CD4-positive, alpha-beta T cell (primary cell): ENCODE measurements at places on chromosomes 6 and 20.
A peak's percentile ranks its signal among the peaks of the same experiment; 100 is the strongest.

GRCh38 chr6:121222656-121223055 lies 111.6 kb downstream of the TBC1D32 start:
- DNase-seq, result no peak

DNA sequence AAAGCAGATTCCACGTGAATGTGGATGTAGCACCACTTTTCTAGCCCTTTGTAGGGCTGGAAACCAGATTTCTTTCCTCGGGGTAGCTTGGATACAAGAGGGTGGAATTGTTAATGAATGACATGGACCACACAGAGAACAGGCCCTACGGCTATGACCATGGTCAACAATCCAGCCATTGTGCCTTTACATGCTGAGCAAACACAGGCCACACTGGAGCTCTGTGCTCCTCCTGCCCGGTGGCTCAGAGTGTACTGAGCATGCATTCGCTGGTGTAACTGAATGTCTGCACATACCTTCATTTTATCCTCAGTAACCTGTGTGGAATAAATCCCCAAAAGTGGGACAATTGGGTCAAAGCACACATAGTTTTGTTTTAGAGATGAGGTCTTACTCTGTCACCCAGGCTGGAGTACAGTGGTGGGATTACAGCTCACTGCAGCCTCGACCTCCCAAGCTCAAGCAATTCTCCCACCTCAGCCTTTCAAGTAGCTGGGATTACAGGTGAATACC lies 32.8 kb downstream of the LRP11 start:
- no peak for DNase-seq

DNA sequence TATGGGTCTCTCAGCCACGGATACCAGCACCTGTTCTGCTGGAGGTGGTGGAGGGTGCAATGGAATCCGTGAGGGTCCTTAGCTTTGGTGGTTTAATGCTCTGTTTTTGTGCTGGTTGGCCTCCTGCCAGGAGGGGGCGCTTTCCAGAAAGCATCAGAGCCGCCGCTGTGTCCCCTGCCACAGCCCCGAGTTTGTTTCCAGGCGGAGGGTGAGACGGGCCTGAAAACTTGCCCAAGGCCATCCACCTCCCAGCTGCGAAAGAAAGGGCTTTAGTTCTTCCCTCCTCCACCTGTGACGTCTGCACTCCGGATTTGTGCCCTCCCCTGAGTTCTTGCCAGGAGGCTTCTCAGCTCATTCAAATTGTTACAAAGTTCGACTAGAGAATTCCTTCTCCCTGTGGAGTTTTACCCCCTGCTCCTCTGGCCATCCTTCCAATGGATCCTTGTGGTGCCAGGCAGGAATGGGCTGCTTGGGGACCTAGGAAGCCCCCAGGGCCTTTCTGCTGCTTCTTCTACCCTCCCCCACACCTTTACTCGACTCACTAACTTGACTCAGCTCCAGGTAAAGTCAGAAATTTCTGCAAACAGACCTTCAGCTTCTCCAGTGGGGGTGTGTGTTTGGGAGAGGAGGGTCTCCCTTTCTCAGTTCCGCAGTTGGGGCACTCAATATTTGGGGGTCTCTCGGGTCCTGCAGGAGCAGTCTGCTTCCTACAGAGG lies 873.7 kb downstream of the KIF16B start:
- DNase-seq, result no peak

DNA sequence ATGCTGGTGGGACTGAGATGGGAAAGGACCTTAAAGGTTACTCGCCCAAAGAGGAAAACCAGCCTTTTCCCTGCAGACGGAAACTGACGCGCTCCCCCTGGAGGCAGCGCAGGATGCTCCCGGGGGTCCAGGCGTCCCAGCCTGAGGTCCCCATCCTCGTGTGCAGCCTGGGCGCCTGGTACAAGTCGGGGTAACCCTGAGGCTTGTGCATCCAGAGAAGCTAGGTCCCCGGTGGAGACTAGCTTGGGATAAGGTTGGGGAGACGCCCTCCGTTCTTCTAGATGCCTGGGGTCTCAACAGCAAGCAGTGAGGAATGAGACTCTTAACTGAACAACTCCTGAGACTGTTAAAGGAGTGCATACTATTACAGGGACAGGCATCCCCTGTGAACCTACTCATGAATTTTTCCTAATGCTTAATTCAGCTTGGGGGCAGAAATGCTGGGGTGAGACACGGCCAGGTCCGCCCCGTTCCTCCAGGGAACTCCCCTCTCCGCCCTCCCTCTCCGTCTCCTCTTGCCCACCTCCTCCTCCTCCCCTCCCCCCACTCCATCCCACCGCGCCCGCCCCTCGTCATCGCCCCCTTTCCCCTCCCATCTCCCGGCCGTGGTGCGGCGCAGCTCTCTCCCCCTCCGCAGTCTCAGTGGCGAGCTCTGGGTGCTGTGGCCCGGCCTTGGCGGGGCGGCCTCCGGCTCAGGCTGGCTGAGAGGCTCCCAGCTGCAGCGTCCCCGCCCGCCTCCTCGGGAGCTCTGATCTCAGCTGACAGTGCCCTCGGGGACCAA lies at the start of gene PRSS35:
Gene PRSS35, plus strand, starts transcription at position 634 of the 781 bp plus-strand sequence. CDS start 10,908 bp downstream, outside the sequence.
- no peak for DNase-seq

- no peak for DNase-seq
Measured at GRCh38 chr20:4455301-4455701, 266.4 kb upstream of the PRND start.

DNA sequence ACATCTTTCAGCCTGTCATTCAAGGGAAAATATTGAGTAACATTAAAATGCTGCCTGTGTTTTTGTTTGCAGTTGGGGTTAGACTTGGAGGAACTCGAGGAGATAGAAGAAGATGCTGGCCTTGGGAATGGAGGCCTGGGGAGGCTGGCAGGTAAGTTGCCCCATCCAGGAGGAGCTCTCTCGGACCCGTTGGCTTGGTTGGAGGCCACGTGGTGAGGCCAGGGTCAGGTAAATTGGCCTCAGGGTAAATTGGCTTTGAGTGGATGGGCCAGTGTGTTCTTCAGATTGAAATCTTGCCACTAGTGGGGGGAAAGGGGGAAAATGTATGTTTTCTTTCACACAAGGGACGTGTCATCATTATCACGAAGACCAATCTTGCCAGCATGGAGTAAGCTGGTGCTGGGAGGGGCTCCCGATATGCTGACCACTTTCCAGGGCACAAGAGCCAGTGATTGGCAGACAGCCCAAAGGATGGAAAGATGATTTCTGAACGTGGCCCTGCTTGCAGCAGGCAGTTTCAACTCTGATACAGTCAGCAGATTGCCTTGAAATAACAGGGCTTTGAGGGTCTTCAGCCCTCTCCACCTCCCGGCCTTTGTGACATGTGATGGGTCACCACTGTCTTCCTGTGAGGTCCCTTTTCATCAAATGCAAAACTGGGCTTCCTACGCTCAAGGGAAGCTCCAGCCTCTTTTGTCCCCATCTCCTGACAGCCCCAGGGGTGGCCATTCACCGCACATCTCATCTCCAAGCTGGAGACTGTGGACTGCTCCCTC lies 21.4 kb downstream of the PYGB start:
- DNase-seq, result no peak

GRCh38 chr6:46490425-46491200 lies 636 bp downstream of the RCAN2 start:
- no peak for DNase-seq

DNA sequence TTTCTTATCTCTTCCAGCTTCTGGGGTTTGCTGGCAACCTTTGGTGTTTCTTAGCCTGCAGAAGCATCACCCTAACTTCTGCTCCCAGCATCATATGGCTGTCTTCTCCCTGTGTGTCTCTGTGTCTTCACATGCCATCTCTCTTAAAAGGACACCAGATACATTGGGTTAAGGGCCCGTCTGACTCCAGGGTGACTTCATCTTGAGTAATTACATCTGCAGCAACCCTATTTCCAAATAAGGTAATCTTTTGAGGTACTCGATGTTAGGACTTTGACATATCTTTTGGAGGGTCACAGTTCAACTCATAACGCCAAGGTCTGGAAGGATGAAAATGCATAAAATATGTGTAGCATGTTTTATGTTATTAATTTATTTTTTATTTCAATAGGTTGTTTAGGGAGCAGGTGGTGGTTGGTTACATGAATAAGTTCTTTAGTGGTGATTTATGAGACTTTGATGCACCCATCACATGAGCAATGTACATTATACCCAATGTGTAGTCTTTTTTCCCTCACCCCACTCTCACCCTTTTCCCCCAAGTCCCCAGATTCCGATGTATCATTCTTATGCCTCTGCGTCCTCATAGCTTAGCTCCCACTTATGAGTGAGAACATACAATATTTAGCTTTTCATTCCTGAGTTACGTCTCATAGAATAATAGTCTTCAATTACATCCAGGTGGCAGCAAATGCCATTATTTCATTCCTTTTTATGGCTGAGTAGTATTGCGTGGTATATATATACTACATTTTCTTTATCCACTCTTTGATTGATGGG lies 131.1 kb downstream of the TBXT start:
- DNase-seq, result no peak

- DNase-seq, result no peak
Measured at GRCh38 chr20:56828402-56828801, 199.3 kb downstream of the TFAP2C start.

DNA sequence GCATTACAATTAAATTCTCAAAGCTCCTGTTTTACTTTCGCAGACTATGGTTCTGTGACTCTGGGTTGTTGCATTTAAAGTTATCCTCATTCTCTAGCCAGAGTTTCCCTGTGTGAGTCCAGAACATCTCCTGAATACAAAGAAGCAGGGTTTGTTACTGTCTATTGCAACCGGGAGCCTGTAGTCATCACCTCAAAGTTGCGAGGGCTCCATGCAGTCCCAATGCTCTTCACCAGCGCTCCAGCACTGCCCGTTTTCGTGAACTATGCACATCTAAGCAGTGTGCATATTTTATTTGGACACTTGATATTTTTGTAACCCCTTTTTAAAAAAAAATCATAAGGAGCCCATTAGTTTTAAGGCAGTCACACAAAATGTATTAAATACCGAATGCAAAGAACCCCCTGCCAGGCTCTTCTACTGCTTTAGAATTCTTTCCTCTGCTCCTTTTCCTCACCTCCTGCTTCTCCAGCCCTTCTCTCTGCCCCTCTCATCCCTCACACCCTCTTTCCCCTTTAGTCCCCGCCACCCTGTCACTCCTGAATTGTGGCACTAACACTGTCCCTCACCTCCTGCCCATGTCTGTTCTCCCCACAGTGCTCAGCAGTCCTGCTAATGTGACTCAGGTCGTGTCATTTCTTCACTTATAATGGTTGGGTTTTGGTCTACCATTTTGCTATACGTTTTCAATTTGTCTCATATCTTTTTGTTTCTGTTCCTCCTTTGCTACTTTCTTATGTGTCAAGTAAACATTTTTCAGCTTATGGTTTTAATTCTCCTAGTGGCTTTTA lies 1.1 kb upstream of the HLA-C start:
- peak; percentile 34 for DNase-seq

DNA sequence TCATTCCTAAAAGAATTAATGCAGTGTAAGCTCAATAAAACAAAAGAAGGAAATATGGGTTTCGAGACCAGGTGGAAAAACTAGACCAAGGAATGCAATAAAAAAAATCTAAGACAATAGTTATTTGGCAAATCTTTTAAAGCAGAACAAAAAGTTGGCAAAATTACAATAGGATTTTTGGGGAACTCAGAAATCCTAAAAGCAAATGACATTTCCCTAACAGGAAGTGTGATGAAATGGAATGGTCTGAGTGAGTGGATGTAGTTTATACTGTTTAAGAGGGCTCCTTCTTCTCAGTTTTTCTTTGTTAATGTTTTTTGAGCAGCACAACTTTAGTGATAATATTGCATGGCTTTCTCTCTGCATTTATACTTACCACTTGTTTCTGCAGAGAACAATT lies 190.0 kb downstream of the PLCB4 start:
- DNase-seq, result no peak

GRCh38 chr6:148868314-148868713 lies 121.5 kb downstream of the UST start:
- DNase-seq, result no peak

DNA sequence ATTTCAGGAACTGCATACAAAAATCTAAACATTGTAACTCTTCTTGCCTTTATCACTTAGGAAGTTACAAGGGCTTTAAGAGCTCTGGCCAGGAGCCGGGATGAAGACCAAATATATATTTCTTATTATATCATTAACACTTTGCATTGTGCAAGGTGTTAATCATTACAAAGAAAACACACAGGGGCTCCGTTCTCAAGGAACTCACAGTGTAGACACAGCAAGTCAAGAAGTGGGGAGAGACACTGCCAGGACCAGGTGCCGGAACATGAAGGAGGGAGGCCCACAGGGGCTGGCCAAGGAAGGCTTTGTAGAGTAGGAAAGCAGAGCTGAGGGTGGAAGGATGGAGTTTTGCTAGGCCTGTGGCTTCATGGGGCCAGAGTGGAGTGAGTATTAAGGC lies 17.4 kb downstream of the ITPR3 start:
- no peak for DNase-seq

GRCh38 chr6:160394654-160395035 lies 46.5 kb downstream of the SLC22A3 start:
- no peak for DNase-seq

GRCh38 chr6:26270486-26270861 lies 94.5 kb upstream of the BTN3A2 start:
- DNase-seq, result no peak

DNA sequence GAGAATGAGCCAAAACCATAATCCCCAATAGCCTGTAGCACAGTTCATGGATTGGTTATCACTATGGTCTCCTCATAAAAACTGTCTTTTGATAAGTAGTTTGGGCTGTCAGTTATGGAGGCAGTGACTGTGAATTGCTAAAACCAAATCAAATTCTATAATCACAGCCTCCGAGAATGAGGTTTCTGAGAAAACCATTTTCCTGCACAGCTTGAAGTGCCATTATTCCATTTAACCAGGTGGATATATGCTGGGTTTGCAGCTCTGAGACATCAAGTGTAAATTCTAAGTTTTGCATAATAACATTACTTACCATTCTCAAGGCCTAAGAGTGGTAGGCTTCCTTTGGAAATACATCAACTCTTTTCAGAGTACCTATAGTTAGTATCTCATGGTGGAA lies 485.4 kb downstream of the FRK start:
- DNase-seq, result no peak

GRCh38 chr20:55472704-55473103 lies 532.6 kb downstream of the CBLN4 start:
- no peak for DNase-seq

GRCh38 chr6:118641042-118641441 lies 10.3 kb downstream of the CEP85L start:
- no peak for DNase-seq

DNA sequence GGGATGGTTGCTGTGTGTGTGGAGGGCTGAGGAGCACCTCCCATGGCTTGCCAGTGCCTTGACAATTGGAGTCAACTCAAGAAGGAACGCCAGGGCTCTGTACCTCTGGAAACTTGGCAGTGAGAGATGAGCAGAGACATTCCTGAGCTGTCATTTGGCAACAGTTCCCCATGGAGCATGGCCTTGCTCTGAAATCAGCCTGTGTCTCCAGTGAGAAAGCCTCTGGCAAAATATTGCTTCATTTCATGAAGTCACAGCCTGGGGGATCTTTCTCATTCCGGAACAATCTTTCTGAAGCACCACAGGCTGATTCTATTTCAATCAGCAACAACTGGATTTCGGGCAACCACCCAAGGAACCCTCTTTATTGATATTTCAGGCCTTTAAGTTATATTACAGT lies 52.2 kb upstream of the FNDC1 start:
- DNase-seq, result no peak

DNA sequence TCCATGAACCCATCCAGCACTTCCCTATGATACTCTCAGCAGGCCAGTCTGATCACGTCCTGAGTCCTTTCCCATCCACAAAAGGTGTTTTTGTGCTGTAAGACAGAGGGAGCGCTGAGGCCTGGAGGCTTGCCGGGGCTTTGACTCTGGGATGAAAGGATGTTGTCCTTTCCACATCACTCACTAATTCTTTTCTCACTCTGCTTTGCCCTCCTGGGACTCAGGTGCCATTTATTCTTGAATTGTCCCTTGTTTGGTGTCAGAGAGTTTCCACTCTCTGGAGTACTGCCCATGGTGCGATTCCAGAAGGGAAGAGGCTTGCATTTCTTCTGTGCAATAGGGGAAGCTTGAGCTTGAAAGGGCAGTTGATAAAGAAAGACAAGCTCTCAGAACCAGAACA lies 15.3 kb upstream of the TUBB2B start:
- DNase-seq, result no peak
